Stimulated activated CD8-positive, alpha-beta memory T cell treated with anti-CD3 and anti-CD28 coated beads, Interleukin-7, amount 100 ng/mL, for 1 hour (primary cell): ENCODE measurements at places on chromosomes 12 and 14.

GRCh38 chr12:4293299-4293965 is 19.9 kb downstream of the CCND2 start:
- no peak for DNase-seq

- no peak for DNase-seq
Measured at GRCh38 chr14:39442293-39442692, 10.1 kb upstream of the FBXO33 start.

DNA sequence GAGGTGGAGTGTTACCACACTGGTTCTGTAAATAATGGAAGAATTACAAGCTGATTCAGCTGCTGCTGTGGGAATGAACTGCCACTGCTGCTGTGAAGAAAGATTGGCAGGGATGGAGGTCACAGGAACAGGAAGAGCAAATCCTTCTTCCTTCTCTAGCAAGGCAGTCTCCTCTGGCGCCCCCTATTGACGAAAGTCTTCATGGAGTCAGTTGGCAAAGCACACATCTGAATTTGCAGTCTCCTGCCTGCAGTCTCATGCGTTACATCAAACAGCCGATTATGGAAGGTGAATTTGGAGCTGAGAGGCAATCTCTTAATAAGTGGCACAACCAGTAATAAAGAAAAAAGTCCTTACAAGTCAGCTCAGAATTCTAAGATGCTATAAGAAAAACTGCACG is 106.0 kb upstream of the TMTC1 start:
- DNase-seq = no peak

GRCh38 chr14:72546344-72547016 is 347.4 kb downstream of the DPF3 start:
- DNase-seq = no peak

DNA sequence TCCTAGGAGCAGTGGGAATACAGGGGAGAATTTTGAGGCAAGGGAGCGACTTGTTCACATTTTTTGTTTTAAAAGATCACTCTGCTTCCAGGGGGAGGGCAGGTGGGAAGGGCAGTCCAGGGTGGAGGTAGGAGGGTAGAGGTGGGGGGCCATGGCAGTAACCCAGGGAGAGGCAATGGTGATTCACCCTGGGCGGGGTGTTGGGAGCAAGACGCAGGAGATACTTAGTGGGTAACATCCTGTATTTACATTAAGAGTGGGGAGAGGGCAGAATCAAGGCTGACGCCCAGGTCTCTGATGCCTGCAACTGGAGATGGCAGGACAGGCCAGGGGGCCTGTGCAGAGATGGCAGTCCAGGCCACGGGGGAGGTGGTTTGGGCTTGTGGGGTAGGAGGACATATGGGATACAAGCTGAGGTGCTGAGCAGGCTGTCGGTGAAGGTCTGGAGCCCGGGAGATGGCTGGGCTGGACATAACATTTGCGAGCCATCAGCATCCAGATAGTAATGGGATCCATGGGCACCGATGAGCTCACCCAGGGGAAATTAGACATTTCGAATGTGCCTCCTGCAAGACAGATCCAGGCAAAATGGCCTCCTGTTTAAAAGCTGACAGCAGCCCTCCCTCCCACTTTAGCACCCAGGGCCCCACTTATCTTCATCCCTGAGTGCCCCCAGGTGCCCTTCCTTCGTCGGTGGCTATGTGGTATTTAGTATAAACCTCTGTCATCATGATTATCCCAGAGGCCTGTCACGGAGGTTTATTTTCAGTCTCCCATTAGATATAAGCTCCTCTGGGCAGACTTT is 9.3 kb downstream of the EML1 start:
- DNase-seq = no peak

- no peak for DNase-seq
Measured at GRCh38 chr12:93686572-93687356, 9.6 kb downstream of the CRADD start.

GRCh38 chr12:82942521-82942920 is 255.8 kb downstream of the TMTC2 start:
- DNase-seq = no peak

DNA sequence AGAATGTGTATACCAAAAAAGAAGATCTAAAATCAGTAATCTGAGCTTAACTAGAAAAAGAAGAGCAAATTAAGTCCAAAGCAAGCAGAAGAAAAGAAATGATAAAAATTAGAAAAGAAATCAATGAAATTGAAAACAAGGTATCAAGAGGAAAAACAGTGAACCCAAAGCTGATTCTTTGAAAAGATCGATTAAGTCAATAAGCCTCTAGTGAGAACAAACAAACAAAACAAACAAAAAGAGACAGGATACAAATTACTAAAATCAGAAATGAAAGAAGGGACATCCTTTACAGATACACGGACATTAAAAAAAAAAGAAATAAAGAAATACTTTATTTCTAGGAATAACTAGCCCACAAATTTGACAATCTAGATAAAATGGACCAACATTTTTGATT is 12.9 kb upstream of the GALNT8 start:
- no peak for DNase-seq

DNA sequence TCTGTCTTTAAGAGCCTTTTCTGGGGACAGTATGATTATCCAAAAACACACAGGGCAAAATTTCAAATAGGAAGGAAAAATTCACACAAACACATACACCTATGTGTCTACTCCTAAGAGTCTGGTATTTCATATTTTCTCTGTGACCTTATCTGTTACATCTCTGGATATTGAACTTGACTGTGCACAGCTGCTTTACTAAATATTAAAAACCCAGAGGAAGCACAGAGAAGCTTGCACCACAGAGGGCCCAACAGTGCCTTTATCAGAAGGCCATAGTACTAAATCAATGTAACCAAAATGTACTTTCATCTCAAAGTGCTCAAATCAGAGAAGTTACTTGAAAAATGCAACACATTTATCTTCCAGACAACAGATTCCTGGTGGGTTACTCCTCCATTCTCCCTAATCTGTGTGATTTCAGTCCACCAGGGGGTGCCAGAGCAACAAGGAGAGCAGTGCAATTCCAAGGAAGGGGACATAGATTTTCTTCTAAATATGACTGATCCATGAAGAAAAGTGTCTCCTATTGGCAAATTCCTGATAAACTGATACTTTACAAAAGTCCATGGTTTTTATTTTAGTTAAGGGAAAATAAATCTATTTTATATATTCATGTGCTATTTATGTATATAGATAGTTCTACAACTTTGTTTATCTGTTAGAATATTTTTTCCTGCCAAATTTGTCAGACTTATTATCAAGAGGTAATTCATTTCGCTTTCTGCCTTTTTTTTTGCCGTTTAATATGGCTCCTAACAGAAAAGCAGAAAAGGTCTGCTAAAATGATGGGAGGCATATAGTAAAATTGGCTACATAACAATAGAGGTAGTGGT is 617.6 kb downstream of the LRFN5 start:
- no peak for DNase-seq

DNA sequence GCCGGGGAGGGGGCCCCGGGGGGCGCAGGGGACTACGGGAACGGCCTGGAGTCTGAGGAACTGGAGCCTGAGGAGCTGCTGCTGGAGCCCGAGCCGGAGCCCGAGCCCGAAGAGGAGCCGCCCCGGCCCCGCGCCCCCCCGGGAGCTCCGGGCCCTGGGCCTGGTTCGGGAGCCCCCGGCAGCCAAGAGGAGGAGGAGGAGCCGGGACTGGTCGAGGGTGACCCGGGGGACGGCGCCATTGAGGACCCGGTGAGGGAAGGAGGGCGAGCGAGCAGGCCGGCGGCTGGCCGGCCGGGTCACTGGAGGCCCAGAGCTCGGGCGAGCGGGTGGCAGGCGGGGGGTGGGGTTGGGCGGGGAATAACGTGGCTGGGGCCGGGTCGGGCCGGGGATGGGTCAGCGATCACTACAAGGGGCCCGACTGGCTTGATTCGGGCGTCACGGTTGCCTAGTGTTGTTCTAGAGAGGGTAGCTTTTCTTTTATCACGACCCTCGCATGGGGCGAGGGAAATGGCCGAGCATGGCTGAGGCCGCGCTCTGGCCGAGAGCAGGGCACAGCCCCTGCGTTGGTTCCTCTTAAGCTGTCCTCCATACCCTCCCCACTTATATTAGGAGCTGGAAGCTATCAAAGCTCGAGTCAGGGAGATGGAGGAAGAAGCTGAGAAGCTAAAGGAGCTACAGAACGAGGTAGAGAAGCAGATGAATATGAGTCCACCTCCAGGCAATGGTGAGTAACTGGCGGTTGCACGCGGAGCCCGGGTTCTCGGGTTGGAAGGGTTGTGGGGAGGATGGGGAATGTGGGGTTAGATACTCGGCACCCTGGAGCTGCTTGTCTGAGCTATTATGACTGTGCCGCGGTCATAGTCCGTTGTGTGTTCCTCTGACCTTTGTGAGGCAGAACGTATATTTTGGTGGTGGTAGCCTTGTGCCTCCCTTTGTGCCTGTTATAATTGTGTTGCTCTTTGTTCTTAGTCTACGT is 603 bp downstream of the PABPN1 start:
- DNase-seq = no peak

GRCh38 chr14:79337761-79338160 is 873.5 kb downstream of the DIO2 start:
- no peak for DNase-seq

GRCh38 chr12:54959291-54960018 is 25.1 kb downstream of the TESPA1 start:
- DNase-seq = no peak

GRCh38 chr14:77909911-77910310 is 110.0 kb downstream of the ADCK1 start:
- no peak for DNase-seq

- no peak for DNase-seq
Measured at GRCh38 chr12:79925492-79925891, 9.4 kb downstream of the PPP1R12A start.

- no peak for DNase-seq
Measured at GRCh38 chr12:20711846-20712245, 16.7 kb downstream of the SLCO1C1 start.

DNA sequence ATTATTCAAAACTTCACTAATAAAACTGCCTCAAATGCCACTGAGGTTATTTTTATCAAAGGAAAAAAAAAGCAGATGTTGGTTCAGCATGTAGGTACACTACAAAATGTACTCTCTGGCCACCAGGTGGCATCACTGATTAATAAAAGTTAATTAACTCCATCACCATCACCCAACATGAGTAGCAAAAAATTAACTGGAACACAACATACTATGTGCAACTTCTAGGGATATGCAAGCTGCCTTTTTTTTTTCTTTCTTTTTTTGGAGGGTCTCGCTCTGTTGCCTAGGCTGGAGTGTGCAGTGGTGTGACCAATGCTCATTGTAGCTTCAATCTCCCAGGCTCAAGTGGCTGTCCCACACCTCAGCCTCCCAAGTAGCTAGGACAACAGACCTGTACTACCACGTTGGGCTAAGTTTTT is 43.8 kb upstream of the NR2C1 start:
- DNase-seq = peak; percentile 1

- DNase-seq = no peak
Measured at GRCh38 chr12:4441355-4442335, 4.0 kb downstream of the FGF6 start.

DNA sequence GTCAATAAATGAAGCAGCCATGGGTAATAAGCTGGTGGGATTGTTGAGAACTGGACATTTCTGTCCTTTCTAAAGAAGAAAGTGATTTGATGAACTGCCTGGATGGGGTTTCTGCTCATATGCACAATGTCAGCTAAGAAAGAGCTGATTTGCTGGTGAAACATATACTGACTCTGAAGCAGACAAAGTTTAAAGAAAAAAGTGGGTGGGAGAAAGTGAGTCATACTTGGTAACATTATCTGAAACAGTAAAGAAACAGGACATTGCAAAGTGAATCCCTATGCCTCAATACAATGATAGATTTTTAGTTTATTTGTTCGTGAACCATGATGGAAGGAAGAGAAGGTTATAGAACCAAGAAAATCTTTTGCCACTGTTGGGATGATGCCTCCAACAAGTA is 95.6 kb upstream of the DNM1L start:
- no peak for DNase-seq

DNA sequence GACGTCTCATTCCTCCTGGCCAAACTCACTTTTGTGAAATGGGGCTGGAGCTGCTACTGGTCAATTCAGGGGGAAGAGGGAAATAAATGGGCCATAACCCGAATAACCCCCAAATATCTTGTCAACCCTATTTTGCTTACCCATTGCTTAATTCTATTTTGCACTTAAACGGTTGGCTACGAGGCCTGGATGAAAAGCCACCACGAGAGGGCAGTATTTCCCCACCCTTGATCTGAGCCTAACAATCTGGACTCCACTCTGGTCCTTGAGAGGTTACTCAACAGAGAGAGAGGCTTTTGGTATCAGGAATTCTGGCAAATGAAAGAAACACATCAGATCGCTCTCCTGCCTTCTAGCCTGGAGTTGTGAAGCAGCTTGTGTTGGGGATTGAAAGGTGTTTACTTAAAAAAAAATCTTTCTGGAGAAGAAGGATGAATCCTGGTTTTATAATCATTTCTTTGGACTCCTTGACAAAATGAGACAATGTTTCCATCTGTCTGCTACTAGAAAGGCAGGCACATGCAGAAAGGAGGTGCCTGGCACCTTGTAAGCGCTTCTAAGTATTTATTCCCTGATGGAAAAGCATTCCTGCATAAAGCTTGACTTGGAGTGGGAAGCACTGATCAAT is 22.4 kb upstream of the FBXO21 start:
- peak; percentile 44 for DNase-seq

DNA sequence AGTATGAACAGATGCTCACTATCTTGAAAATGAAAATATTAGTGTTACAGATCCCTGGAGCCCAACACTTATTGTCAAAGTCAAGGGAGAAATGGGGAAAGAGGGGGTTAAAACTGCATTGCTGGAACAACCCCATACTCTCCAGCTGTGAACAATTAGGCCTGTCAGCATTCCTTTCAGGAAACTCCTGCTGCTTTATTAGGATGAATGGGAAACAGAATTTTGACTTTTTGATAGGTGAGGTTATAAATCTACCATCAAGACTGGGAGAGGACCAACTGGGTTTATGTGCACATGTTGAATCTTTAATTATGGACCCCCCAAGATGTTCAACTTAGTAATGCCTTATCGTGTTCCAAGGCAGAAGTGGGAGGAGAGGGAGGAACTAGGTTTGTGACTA is 85.0 kb downstream of the TMTC1 start:
- no peak for DNase-seq

GRCh38 chr14:71651228-71651627 is 281.0 kb upstream of the RGS6 start:
- no peak for DNase-seq

GRCh38 chr12:30019366-30020140 is 235.8 kb upstream of the TMTC1 start:
- DNase-seq = no peak

DNA sequence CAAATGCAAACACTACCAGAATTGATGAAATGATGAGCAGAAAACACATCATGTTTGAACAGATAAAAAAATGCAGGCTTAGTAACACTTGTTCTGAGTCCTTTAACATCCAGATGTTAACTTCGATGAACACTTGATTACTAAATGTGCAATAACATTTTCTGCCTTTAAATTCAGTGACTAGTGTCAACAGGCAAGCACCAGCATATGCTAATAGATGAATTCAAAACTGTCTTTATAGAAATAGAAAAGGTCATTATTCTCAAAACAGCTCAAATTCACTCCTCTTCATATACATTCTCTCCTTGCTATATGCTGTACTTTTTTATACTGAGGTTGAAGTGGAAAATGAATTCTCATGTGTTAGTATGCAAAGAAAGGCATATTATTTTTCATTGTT is at the start of gene TAS2R19:
Gene TAS2R19 (minus strand): TSS at position 101 of the 400 bp plus-strand sequence. CDS start 49 bp downstream, at position 52.
- DNase-seq = no peak

GRCh38 chr14:30296931-30297405 is 262.0 kb upstream of the G2E3 start:
- DNase-seq = no peak

GRCh38 chr12:117884161-117884560 is 84.6 kb downstream of the KSR2 start:
- no peak for DNase-seq
